ENCODE measurements at places on chromosomes 6 and 20. TPM values are rescaled to one million over a fixed set of nuclear protein-coding genes. Genes with fewer than 3 reads are reported as not detected.

GRCh38 chr20:25750765-25751696 is 54.4 kb upstream of the ZNF337 start:
- peak; percentile 25 for DNase-seq

DNA sequence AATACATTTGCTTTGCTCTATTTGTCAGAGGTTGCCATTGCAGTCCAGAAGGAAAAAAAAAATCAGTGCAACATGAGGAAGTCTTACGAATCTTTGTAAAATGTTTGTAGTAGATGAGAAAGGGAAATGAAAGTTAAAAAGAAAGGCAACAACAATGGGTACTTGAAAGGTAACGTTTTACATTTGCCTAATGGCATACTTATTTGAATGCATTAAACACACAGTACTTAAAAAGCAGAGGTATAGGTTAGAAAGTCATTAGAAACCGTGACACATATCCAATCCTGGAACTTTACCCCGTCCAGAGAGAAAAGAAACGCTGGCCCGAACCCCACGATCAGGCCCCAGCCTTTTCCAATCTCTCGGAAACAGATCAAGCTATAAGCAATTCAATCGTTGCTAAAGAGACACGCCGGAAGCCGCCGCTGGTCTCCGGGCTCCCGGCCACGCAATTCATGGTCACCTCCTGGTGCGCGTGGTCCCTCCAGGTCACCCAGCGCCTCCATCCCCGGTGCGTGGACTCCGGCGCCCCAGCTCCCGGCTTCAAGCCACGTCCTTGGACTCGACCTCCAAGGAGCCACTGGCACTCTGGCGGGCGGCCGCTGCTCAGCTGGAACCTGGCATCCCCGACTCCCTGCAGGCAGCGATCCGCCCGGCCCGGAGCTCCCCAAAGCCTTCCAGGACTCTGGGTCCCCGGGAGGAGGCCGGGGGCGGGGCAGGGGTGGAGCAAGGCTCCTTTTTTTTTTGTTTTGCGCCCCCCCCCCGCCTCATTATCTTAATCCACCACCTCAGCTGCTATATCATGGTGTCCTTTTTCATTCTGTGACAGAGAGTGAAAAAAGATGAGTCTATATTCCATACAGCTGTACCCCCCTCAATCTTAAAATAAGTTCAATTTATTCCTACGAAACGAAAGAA is at the start of gene SLC18B1:
SLC18B1 (minus strand) TSS at position 687 of the 918 bp plus-strand sequence; CDS start at position 506, 181 bp downstream.
- peak; percentile 52 for DNase-seq

GRCh38 chr6:2407525-2407924 is 162.1 kb upstream of the GMDS start:
- no peak for DNase-seq

DNA sequence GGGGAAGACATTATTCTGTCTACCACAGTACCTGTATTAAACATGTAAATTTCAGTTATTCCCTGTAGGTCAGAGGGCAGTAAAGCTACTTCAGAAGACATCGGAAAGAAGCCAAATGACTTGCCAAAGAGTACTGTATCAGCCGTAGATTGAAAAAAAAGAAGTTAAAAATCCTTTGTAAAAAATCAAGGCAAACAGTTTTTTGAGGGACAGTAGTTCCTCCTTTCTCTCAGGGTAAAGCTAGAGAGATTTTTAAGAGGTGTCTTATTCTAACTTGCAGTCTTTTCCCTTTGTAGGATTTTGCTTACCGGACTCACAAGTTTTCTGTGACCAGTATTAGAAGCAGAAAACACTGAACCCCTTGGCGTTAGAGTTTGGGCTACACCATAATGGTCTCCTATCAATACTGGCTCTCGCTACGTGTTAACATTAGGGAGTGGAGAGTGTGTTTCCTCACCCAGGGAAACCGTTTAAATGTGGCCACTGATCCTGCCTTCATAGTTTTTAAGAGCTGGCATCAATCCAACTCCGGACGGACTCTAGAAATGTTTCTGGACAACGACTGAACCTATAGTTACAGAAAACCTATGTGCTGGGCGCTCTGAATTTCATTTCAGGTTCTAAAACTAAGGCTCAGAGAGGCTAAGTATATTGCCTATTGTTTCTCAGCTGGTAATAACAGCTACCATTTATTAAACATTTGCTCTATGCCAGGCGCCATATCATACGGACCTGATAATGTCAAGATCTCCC is 1.3 kb upstream of the ASXL1 start:
- DNase-seq, result no peak

DNA sequence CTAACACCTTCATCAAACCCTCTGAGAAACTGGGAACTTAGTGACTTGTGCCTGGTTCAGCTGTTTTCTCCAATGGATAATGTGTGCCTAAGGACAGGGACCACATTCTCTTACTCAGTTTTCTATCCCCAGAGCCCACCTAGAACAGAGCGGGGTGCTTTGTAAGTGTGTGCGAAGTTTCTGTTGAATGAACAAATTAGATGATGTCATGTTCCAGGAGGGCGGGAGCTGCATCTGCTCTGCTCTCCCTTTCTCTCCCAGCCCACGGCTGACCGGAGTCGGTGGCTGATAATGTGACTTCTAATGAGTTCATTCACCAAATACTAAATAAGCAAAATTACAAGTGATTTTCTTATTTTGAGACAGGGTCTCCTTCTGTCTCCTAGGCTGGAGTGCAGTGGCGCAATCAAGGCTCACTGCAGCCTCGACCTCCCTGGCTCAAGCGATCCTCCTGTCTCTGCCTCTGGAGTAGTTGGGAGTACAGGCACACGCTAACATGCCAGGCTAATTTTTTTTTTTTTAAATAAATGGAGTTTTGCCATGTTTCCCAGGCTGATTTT is 60.7 kb upstream of the FNDC1 start:
- DNase-seq, result no peak

GRCh38 chr6:7731294-7731693 is 5.4 kb downstream of the BMP6 start:
- no peak for DNase-seq

- DNase-seq, result no peak
These were observed 133.6 kb downstream of the CDH26 start for GRCh38 chr20:60091861-60092260.

DNA sequence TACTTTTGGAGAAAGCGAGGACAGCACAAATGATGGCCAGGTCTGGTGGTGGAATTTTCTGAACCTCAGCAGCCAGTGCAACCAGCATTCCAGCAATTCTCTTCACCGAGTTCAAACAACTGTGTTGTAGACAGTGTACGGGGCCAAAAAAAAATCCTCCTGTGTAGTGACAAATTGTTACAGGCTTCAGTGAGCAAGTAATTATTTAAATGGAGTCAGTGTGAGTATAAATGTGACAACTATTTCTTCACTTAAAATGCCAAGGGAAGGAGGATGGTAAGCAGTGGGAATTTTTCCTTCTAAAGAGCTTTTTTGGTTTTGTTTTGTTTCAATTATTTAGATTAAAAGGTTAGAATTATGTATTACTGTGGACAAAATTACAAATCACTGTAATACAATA is 154.1 kb downstream of the TMEM242 start:
- DNase-seq, result no peak

DNA sequence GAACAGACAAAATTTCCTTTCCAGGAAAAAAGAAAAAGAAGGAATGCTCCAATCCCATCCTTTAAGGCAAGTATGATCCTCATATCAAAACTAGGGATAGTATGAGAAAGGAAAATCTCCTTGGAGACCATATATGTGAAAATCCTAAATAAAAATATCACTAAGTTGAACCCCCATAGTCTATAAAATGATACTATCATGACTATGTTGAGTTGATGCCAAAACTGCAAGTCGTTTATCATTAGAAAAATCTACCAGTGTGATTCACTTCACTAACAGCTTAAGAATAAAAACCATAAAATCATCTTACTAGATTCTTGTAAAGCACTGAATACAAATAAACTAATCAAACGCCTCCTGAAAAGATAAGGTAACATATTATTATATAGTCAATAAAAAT is 76.6 kb upstream of the STXBP5 start:
- no peak for DNase-seq

GRCh38 chr6:98824162-98824901 is 10.0 kb upstream of the POU3F2 start:
- DNase-seq, result peak; percentile 26

DNA sequence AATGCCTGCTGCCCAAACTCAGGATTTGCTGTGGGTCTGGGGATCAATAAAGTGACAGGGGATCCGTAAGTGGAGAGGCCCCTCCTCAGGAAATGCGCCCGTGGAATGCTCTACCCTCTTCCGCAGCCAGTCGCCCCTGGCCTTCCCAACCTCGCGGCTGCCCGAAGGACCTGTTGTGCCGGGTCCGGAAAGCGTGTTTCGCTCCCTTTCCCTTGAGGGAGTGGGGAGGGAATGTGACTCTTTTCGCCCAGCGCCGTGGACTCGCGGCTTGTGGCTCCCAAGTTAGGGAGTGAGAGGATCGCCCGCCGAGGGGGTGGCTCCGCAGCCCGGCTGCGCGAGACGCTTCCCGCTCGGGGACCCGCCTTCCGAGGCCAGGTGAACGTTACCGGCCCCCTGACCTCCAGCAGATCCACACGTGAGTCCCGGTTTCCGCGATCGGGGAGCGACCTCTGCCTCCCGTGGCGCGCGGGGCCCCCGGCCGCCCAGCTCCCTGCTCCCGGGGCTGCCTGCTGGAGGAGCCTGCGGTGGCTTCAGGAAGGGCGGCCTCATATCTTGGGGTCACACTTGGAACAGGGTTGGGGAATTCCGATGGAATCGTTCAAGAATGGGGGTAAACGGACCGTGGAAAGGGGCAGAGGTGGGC is 666 bp downstream of the TPD52L1 start:
- DNase-seq, result no peak

- DNase-seq, result no peak
These were observed 12.8 kb upstream of the KHDRBS2 start for GRCh38 chr6:62298745-62299392.

GRCh38 chr6:43932259-43933147 is 162.5 kb downstream of the VEGFA start:
- no peak for DNase-seq

- DNase-seq, result no peak
These were observed 520.0 kb upstream of the HS3ST5 start for GRCh38 chr6:114862819-114863218.

DNA sequence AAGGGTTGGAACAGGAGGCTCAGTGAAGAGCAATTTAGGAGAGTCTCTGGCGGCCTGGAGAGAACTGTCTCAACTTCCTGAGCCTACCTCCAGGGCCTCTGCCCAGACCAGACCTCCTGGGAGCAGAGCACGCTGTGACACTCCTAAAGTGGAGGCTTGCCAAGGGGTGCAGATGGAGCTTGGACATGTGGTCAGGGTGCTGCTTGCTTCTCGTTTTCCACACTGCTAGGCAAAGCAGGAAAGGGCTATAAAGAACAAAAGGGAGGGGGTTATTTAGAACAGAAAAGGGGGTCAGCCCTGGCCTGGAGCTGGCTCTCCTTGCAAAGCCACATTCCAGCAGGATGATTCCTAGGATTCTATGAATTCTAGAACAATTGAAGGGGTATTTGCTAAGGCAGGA is 145.7 kb upstream of the GGTLC1 start:
- DNase-seq, result no peak

GRCh38 chr6:87182321-87182720 is 27.0 kb downstream of the ZNF292 start:
- DNase-seq, result no peak

DNA sequence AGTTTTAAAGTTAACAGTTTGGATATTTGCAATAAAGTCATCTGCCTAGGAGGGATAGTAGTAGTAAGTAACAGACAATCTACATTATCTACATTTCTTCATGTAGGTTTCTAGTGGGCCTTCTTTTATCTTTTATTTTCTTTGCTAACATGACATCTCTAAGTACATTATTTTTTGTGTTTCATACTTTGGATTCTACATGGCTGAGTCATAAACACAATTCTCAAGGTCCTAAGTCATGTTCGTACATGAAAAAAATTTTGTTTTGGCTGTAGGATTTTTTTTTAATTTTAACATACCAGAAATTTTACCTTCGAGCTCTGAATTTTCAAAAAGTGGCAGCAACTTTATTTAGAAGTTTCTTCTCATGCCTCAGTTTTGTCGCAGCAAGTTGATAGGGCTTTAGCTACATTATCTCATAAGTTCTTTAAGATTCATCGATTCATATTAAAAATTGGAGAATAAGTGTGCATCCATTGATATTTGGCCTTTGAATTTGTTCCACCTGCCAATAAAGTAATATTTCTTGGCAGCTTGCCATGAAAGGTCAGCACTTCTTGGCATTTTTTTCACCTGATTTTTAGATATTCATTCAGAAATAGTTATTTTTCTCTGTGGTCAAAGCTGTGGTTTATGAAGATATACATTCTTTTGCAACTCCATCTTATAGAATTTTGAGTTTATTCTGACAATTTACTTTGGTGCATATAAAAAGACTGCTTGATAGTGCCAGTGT is 146.2 kb downstream of the GRIK2 start:
- DNase-seq, result no peak

DNA sequence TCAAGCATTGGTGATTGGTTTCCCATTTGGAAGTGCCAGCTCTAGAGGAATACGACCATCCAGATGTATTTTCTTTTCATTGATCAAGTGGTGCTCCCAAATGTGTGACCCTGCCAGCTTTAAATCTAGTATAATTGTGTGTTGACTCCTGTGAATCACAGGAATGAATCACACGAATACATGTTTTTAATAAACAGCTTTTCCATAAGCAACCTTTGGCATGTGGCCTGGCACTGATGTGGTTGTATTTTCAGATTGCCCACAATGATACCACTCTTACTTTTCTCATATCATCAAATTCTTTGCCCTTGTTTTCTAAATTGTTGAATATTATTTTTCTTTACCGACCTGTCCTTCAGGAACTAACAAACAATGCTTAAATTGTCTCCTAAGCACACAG is 367 bp downstream of the GSTA3 start:
- no peak for DNase-seq

DNA sequence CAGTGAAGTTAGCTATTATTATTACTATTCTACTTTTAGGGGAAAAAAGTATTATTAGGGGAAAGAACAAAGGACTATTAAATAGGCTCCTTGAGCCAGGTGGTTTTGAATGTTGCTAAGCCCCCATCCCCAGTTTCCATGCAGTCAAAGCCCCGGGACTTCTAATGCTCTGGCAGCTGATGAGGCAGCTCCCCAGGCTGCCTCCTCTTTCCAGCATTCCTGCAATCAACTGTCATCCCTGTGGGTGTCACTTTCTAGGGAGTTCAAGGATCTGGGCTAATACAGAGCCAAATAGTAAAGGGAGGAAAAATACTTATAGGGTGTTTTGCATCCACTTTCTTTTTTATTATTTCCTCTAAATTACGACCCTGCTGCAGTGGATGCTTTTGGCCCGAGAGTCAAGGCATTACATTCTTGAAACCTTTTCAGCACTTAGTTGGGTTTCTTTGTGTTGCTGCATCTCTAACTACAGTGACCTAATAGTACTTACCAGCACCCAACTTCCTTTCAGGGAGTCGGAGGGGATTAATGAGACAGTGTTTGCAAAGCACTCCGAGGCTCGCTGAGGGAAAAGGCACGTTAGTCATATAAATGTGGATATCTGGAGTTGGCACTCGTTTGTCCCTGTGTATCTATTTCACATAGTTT is 303.9 kb upstream of the MAP3K7 start:
- no peak for DNase-seq

C6orf58 gene
- total RNA-seq, result 1.4 TPM

GRM1 gene
- total RNA-seq, result 22.3 TPM

SLC25A27 gene
- total RNA-seq, result 30.7 TPM

PSORS1C1 gene
- not detected for total RNA-seq

ARMH2 gene
- total RNA-seq, result not detected

ETV7 gene
- total RNA-seq, result not detected

GABRR1 gene
- total RNA-seq, result not detected

SLC17A1 gene
- not detected for total RNA-seq

SYNDIG1 gene
- 32.6 TPM for total RNA-seq

CAPN11 gene
- total RNA-seq, result not detected

HCRTR2 gene
- total RNA-seq, result 14.3 TPM

SOX4 gene
- total RNA-seq, result 370 TPM

THEMIS gene
- 0.62 TPM for total RNA-seq

BANF2 gene
- not detected for total RNA-seq

SCGN gene
- 14.3 TPM for total RNA-seq

VGLL2 gene
- total RNA-seq, result not detected
